ENCODE measurements at places on chromosomes 2 and 18.

- no peak for DNase-seq
Observed at GRCh38 chr2:136127356-136127755, 9.4 kb upstream of the CXCR4 start.

GRCh38 chr2:192087398-192087958 lies 107.3 kb downstream of the TMEFF2 start:
- DNase-seq = no peak

GRCh38 chr2:19426941-19427340 lies 68.5 kb upstream of the OSR1 start:
- DNase-seq = no peak

DNA sequence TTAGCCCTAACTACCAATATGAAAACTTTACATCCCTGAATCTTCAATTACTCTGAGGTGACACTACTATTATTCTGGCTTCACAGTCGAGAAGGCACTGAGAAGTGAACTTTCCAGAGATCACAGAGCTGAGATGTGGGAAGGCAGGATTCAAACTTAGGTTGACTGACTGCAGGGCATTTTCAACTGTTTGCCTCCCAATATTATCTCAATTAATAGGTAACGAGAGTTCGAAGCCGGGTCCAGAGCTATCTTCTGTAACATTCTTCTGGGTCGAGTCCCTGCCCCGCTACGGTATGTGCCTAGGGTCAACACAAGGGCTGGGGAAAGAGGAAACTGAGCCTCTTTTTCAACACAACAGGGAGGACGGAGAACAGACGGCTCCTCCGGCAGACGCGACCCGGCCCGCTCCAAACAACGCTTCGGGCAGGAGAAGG lies 740 bp downstream of the CHMP3 start:
- no peak for DNase-seq

- no peak for DNase-seq
Observed at GRCh38 chr2:74333175-74333574, 10.0 kb downstream of the SLC4A5 start.

DNA sequence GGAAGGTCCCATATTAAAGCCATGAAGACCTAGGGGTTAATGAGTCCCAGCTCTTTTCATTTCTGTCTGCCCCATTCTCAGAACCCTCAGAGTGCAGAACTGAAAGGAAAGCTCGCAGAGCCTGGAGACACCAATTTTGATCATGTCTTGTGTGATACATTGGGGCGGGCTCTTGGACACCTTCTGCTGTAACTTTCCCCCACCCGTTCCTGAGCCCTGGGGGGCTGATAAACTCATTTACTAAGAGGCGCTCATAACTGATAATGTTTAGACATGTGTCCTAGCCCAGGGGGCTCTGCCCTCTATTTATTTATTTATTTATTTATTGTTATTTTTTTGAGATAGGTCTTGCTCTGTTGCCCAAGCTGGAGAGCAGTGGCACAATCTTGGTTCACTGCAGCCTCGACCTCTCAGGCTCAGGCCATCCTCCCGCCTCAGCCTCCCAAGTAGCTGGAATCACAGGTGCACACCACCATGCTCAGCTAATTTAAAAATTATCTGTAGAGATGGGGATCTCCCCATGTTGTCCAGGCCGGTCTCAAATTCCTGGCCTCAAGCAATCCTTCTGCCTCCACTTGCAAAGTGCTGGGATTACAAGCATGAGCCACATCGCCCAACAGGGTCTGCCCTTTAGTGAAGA lies 72.4 kb upstream of the HAAO start:
- no peak for DNase-seq

DNA sequence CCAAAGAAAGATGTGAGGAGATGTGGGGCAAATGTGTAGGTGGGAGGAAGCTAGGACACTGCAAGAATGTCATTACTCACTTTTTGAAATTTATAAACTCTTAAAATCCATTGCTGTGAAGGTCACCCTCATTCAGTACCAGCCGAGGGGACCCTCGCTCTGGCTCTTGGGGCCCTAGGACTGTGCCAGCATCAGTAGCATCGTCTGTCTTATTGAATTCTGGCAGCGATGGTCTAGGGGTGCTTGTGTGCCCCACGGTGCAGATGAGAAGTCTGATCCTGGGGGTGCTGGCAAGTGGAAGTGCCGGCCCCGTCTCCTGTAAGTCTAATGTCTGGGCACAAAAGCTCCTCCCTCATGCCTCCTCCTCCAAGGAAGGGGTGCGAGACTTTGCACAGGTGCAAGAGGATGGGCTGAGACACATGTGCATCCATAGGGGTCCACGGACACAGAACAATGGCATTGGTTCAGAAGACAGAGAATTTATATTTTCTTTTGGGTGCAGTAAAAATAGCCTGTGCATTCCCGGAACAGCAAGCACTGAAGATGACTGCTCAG lies 266.7 kb upstream of the HDAC4 start:
- no peak for DNase-seq

DNA sequence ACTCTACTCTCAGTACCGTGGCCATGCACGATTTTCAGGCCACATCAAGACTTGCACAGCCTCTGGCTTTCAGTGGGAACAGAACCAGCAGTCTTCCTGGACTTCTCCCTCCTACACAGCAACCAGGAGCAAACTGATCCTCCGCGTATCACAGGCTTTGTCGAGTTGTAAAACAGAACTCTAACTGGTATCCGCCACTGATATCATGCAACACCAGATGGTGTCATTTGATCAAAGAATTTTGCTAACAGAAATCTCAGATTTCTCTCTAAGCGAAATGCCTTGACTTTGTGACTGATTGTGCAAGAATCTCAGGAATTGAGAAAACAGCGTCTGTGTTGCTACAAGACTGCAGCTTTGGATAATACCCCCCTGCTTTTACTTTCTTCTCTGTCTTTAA lies 85.7 kb downstream of the COPS8 start:
- no peak for DNase-seq

GRCh38 chr2:196555726-196556125 lies 83.8 kb upstream of the CCDC150 start:
- no peak for DNase-seq

Data from NK-92 treated with Interleukin-12 subunit alpha and Interleukin-12 subunit beta, amount 100 ng/mL, for 24 hours (cell line).